ENCODE measurements at places on chromosomes 3 and 15. TPM values are rescaled to one million over a fixed set of nuclear protein-coding genes. Genes with fewer than 3 reads are reported as not detected.

The SLC6A1 gene
- 0.23 TPM for total RNA-seq

The AADACL2 gene
- not detected for total RNA-seq

The ARID3B gene
- total RNA-seq = 4.3 TPM

The CCDC80 gene
- total RNA-seq = 4.2 TPM

The RPP25 gene
- total RNA-seq = 1.1 TPM

The MYZAP gene
- total RNA-seq = 1.4 TPM

DNA sequence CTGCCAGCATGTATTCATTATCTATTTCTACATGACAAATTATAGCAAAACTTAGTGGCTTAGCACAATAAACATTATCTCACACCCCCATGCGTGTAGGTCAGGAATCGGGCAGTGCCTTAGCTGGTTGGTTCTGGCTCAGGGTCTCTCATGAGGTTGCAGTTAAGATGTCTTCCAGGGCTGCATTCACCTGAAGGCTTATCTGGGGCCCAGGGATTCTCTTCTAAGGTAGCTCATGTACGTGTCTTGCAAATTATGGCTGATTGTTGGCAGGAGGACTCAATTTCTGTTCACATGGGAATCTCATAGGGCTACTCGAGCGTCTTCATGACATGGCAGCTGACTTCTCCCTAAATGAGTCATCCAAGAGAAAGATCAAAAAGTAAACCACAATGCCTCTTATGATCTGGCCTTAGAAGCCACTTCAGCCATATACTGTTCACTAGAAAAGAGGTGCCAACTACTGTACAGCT lies 42.9 kb upstream of the TSC22D2 start:
- no peaks in the 10 kb centered on the region for H3K4me1 ChIP-seq
- H3K27ac ChIP-seq = no peak overlapping the region
- no peak for DNase-seq
- H3K27me3 ChIP-seq = no peaks in the 10 kb centered on the region
- no peaks in the 10 kb centered on the region for H3K36me3 ChIP-seq

- no peaks in the 10 kb centered on the region for H3K27me3 ChIP-seq
- H3K27ac ChIP-seq = no peak overlapping the region
- H3K36me3 ChIP-seq = no peaks in the 10 kb centered on the region
- DNase-seq = no peak
Measured at GRCh38 chr15:98785807-98786621, 137.7 kb downstream of the IGF1R start.

- no peaks in the 10 kb centered on the region for H3K27me3 ChIP-seq
- no peaks in the 10 kb centered on the region for H3K36me3 ChIP-seq
- H3K4me3 ChIP-seq = no peak overlapping the region
- DNase-seq = no peak
Measured at GRCh38 chr3:172981407-172981983, 159.5 kb downstream of the SPATA16 start.

GRCh38 chr15:65470866-65471265 lies 46.6 kb downstream of the DPP8 start:
- H3K4me3 ChIP-seq = no peak overlapping the region
- H3K36me3 ChIP-seq = no peaks in the 10 kb centered on the region
- no peak overlapping the region for H3K27ac ChIP-seq
- H3K27me3 ChIP-seq = no peaks in the 10 kb centered on the region

DNA sequence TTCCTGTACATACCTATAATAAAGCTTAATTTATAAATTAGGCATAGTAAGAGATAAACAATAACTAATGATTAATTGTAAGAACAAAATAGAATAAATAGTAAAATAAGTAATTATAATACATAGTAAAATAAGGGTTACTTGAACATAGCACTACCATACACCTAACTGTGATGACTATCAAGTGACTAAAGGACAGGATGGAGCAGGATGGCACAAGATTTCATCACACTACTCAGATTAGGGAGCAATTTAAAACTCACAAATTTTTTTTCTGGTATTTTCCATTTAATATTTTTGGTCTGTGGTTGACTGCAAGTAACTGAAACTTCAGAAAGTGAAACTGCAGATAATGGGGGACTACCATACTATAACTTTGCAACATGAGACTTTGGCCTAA lies 14.8 kb downstream of the RFX7 start:
- no peak for DNase-seq
- no peaks in the 10 kb centered on the region for H3K36me3 ChIP-seq
- no peaks in the 10 kb centered on the region for H3K27me3 ChIP-seq
- H3K4me3 ChIP-seq = no peak overlapping the region

DNA sequence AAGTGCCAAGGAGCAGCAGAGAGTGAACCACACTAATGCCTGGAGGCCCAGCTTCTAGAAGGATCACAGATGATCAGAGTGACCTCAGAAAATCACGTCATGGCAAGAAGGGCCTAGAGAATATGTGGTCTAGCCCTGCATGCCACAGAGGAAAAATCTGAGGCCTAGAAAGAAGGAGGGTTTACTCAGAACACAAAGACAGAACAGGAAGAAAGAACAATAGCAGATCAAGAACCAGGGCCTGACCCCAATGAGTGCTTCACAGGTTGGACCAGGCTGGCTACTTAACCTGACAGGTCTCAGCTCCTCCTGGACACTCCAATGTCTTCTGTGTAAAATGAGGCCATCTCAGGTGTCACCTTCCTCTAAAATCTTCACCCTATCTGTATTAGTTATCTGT lies 14.2 kb downstream of the RAB6B start:
- no peak for DNase-seq
- no peak overlapping the region for H3K4me3 ChIP-seq
- no peak overlapping the region for H3K27ac ChIP-seq
- H3K4me1 ChIP-seq = no peaks in the 10 kb centered on the region
- H3K36me3 ChIP-seq = no peaks in the 10 kb centered on the region
- H3K27me3 ChIP-seq = no peaks in the 10 kb centered on the region

Measured in gastrocnemius medialis (tissue), 4 donors.